Activated T-cell treated with anti-CD3 and anti-CD28 coated beads, Interleukin-2, amount 50 U/mL, for 48 hours (primary cell): ENCODE measurements at places on chromosomes 1 and 21.

- no peak for DNase-seq
These were observed 226.0 kb downstream of the RPS6KC1 start for GRCh38 chr1:213277036-213277435.

GRCh38 chr1:29052941-29053340, 70.8 kb downstream of the TMEM200B start:
- no peak for DNase-seq

GRCh38 chr1:204001166-204001901, 71.6 kb upstream of the SOX13 start:
- no peak for DNase-seq

GRCh38 chr21:31550070-31550469, 109.4 kb upstream of the SOD1 start:
- DNase-seq = no peak

DNA sequence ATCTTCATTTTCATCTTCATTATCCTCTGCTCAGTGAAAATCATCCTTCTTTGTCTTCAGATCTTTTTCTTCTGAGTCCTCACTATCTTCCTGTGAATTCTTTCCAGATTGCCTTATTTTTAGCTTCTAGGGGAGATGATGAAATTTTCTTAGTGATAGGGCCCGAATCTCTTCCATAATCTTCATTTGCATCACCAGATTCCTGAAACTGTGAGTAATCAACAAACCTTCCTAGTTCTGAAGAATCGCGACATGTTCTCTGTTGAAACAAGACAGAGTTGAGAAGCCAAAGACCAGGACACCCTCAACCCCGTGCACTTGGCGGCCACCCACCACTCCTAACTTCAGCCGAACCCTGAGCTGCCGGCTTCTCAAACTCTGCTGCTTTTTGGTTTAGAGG, 92.8 kb upstream of the CDC42BPA start:
- no peak for DNase-seq

DNA sequence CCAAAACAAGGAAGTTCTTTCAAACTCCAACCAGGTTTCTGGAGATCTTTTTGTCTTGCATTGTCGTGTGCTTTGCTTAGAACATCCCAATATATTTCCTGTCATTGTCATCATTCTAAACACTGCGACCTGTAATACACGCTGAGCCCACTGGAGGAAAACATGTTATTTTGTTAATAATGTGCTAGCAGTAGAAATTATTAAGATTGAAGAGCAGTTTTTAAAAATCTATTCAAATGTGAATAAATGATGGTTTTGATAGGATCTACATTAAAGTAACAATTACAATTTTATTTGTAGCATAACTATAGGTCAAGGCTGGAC, 268.5 kb downstream of the PTPRC start:
- no peak for DNase-seq

- no peak for DNase-seq
These were observed 511 bp upstream of the INPP5B start for GRCh38 chr1:37947364-37947763.
